ENCODE measurements at places on chromosomes 16 and 17.

- DNase-seq, result no peak
Observed at GRCh38 chr17:72913142-72913682, 179.3 kb downstream of the SLC39A11 start.

GRCh38 chr17:31541559-31541958 is 150.1 kb downstream of the RAB11FIP4 start:
- DNase-seq, result no peak

DNA sequence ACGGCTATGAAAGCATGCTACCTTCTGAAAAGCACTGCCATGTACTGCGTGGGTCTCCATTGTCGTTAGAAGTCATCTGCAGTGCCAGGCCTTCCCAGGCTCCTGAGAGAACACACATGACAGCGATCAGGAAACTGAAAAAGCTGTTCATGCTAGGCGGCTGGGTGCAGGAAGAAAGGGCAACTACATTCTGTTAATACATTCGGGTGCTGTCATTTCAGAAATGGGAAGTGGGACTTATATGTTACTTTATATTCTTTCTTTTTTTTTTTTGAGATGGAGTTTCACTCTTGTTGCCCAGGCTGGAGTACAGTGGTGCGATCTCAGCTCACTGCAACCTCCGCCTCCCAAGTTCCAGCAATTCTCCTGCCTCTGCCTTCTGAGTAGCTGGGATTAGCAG is 19.9 kb downstream of the CFAP20 start:
- no peak for DNase-seq

- no peak for DNase-seq
Observed at GRCh38 chr16:87945351-87946042, 5.7 kb upstream of the BANP start.

DNA sequence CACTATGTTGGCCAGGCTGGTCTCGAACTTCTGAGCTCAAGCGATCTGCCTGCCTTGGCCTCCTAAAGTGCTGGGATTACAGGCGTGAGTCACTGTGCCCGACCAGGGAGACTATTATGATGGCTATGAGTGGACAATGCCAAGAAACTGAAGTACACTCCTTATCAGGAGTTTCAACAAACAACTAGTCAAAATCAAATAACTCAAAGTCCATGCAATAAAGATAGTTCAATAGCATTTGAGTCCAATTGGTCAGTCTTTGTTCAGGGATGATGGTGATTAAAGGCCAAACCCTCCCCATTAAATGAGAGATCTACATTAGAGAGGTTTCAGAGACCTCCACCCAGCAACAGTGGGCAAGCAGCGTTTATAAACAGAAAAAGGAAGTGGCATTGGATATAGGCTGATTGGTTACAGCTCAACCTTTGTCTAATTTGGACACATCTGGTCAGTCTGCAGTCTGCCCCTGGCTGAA is 8.0 kb downstream of the CHST5 start:
- no peak for DNase-seq

DNA sequence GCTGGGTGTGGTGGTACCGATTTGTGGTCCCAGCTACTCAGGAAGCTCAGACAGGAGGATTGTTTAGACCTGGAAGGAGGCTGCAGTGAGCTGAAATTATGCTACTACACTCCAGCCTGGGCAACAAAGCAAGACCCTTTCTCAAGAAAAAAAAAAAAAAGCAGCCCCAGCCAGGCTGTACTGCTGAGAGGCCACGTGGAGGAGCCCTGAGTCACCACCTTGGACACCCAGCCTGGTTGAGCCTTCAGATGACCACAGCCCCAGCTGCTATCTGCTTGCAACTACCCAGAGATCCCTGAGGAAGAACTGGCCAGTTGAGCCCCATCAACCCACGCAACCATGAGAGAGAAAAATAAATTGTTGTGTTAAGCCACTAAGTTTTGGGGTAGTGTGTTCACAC is 23.6 kb upstream of the GPRC5C start:
- DNase-seq, result no peak

DNA sequence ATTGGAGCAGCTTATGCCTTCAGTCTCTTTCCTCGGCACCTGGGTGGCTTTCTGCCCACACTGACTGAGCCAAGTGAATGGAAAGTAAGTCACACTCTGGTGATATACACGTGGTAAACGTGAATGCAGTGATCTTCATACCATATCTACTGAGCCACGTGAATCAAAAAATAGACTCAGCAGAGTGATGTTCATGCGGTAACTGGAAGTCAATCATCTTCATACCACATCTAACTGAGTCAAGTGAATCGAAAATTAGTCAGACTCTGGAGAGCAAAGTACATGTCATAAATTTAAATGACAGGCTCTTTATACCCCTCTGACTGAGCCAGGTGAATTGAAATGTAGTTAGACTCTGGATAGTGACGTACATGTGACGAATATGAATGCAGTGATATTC is 47.1 kb upstream of the ARL4D start:
- DNase-seq, result no peak

DNA sequence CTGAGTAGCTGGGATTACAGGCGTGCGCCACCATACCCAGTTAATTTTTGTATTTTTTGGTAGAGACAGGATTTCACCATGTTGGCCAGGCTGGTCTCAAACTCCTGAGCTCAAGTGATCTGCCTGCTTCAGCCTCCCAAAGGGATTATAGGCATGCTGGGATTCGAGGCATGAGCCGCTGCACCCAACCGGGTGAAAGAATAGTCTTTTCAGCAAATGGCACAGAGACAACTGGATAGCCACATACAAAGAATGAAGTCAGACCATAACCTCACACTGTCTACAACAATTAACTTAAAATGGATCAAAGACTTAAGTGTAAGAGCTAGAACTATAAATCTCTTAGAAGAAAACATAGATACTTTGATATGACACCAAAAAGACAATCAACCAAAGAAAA is 67.6 kb downstream of the TBC1D16 start:
- no peak for DNase-seq

- DNase-seq, result no peak
Observed at GRCh38 chr17:40529991-40530390, 28.6 kb upstream of the TNS4 start.

- no peak for DNase-seq
Observed at GRCh38 chr17:8659758-8660410, 29.4 kb upstream of the MYH10 start.

- DNase-seq, result no peak
Observed at GRCh38 chr17:28180449-28180848, 138.0 kb downstream of the NLK start.

GRCh38 chr17:74690409-74690825 is 22.3 kb downstream of the CD300LF start:
- DNase-seq, result no peak

DNA sequence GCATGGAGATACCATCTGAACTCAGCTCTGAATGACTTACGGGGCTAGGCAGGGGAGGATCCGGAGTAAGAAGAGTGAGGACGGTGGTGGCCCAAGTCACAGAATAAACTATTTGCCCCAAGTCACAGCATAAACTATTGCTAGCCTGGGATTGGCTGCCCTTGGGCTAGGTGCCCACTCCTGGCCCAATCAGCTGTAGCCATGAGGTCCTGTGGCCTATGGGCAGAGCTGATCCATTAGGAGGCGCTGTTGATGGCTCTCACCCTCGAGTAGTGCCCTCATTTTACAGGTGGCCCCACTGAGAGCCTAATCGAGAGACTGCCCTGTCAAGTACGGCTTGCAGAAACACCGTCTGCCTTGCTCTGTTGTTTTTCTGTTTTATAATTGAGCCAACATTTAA is 62.3 kb upstream of the ZNF423 start:
- DNase-seq, result no peak

DNA sequence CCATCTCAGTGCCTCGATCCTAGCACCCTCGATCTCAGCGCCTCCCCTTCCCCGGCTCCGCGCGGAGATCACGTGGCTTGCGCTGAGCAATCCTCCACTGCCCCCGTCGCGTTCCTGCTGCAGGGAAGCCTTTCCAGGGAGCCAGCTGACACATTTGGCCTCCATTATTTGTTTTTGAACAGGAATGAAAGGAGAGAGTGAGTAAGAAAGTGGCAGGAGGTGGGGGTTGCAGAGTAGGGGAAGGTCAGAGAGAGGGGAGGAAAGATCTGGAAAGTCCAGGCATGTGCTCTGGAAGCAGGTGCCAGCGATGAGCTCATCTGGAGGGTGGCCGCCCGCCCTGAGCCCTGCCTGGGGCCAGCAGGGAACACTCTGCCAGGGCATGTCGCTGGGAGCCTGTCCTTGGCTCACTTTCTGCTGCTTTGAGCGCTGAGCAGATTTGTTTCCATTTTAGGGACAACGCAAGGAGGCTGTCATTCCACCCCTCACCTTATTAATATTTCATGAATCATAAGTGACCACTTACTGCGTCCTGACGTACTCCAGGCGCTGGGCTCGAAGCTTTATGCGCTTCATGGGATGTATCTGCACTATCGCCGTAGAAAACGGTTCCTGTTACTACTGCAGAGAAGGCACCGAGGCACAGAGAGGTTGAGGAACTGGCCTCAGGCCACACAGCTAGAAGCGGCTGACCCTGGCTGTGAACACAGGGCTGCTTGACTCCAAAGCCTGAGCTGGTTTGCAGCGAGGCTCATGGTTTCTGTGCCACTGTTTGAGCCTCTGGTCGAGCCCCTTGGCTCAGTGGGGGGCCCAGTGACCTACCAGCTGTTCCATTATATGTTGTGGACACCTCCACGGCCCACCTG is 283.1 kb downstream of the SEC14L1 start:
- no peak for DNase-seq

DNA sequence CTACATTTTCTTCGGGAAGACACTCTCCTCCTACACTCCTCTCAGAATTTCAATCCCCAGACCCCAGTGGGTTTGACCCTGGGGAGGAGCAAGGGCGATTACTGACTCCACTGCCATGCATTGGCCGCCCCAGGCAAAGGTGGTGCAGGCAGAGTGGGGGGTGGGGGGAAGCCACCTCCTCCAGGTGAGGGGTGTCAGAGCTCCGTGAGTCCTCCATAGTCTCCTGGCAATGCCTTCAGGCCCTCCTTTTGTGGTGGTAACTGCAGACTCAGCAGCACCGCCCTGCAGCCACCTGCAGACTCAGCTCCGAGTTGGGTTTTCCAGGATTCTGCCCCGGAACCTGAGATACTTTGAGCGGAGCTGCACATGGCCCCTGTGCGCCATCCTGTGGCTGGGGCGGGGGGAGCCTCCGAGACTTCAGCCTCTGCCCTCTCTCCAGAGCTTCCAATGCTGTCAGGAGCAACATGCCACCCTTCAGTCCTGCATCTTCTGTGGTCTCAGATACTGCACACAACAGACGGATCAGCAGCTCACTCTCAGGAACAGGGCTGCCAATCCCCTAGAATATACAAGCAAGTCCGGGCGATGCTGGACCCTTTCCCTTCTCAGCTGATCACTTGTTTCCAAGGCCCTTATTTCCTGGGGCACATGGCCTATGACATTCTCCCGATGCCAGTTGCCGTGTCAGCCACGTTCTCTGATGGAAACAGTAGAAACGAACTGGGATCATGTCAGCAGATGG is 2.4 kb upstream of the SLC47A2 start:
- no peak for DNase-seq

DNA sequence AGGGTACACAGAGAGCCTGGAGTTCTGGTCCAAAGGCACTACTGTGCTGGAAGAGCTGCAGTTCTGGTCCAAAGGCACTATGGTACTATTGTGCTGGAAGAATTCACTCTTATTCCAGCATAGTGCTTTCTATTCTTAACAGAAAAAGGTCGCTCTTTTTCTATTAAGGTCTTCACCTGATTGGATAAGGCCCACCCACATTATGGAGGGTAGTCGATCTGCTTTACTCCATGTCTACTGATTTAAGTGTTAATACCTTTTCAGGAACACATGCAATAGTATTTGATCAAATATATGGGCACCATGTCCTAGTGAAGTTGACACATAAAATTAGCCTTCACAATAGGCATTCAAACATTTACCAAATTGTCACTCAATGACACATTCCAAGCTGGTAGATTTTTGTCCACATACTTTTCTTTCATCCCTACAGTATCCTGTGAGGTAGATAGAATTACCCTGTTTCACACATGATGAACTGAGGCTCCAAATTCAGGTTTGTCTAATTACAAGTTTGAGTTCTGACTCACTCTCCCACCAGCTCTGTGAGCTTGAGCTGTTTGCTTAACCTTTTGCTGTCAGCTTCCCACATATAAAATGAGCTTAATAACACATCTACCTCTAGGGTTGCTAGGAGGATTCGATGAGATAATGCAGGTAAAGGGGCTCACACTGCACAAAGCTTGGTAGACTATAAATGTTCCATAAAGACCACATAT is 129.9 kb downstream of the AIPL1 start:
- no peak for DNase-seq

GRCh38 chr17:55427587-55427882 is 5.9 kb upstream of the MMD start:
- DNase-seq, result no peak

DNA sequence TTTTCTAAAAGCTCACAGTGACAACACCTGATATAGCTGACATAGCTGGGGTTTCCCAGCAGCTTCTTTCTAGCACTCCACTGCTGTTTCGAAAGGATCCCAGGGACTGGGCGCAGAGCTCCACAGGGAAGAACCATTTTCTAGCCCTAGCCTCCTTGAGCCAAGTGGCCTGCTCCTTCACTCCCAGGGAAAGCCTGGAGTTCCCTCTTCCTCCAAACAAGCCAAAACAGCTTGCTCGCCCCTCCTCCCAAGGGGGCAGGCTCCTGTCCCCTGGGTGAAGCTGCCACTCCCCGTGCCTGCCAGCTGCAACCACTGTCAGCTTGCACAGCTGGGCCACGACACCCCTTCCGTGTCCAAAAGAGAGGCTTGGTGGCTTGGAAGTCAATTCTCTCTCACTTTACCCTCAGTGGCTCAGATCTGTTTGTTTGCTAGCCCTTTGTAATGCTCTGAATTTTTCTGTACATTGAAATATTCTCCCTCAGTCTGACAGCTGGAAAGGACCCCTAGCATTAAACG is 59.8 kb downstream of the CYTH1 start:
- DNase-seq, result no peak

DNA sequence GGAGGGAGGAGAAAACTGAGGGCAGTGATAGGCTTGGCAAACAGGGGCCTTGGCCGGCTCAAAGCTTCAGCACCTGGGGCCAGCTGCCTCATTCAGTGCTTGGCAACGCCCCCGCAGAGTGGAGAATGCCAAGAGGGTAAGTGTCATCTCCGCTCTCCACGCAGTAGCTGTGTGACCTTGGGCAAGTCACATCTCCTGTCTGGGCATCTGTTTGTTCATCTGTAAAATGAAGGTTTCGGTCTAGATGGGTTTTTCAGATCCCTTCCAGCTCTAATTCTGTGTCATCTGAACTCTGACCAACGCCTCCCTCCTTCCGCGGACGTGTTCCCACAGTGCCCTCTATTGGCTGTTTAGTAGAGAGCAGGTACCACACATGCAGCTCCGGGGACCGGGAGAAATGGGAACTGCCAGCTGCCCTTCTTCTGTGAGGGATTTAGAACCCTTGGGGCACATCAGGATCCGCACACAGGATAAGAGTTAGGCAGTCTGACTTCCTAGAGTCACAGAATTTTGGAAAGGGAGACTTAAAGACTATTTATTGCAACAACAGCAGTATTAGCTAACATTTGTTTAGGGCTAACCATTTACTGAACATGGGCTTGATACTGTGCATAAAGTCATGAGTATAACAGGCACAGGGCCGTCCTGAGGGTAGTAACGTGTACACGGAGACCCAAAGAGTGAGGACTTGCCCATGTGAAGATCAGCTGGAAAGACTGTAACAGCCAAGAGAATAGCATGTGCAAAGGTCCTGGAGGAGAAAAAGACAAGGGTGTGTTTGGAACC is 26.8 kb downstream of the GP2 start:
- peak; percentile 13 for DNase-seq

- DNase-seq, result no peak
Observed at GRCh38 chr17:16044487-16044886, 44.9 kb downstream of the TTC19 start.

All from CD4-positive, alpha-beta T cell treated with Interleukin-15 for 4 hours (primary cell).